Esophagus muscularis mucosa (tissue), 4 donors: ENCODE measurements at places on chromosomes 1 and 21. TPM values are rescaled to one million over a fixed set of nuclear protein-coding genes. Genes with fewer than 3 reads are reported as not detected.

DNA sequence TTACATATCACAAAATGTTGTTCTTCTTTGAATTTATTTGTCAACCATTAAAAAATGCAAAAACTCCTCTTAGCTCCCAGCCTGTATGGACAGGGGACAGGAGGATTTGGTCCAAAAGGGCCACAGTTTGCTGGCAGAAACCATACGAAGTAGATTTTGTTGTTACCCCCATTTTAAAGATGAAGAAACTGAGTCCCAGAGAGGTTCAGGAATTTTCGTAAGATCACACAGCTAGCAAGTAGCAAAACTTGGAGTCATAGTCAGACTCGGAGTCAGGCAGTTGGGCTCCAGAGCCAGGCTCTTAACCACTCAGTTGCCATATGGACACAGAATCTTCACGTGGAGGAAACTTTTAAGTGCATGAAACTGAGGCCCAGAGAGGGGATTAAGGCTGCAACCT is 91.4 kb downstream of the TAS1R2 start:
- H3K27me3 ChIP-seq: no peaks in the 10 kb centered on the region
- no peaks in the 10 kb centered on the region for H3K36me3 ChIP-seq
- H3K4me3 ChIP-seq: no peak overlapping the region
- H3K27ac ChIP-seq: no peak overlapping the region

Gene CHRM3
- total RNA-seq: 75.5 TPM

Gene CASQ1
- 4.5 TPM for total RNA-seq

- no peak for DNase-seq
- no peaks in the 10 kb centered on the region for H3K4me1 ChIP-seq
- H3K36me3 ChIP-seq: no peaks in the 10 kb centered on the region
- H3K4me3 ChIP-seq: peak within 1 kb of the TSS; percentile 43
Measured at GRCh38 chr21:26572702-26573381, at the start of gene CYYR1. CYYR1 (minus strand) TSS chr21:26573286; CDS start chr21:26572940, 346 bp downstream.

Gene AQP10
- not detected for total RNA-seq

DNA sequence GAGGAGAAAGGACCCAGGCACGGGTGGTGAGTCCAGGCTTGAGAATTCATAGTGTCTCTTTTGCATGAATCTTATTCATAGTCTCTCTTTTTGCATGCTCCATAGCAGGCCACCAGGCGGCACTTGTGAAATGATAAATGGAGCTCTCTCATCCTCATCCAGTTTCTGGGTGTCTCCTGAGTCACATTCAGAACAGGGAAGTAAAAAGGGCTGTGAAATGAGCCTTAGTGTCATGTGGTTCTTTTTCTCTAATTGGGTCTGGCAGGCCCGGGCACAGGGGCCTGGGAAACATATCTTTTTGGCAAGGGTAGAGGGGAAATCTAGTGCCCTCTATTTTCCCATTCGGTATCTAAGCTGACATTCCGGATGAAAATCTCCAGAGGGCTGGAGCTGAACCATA is 19.1 kb upstream of the NCF2 start:
- no peak for DNase-seq
- no peak overlapping the region for H3K4me3 ChIP-seq
- peak overlapping the region; percentile 60 for H3K27ac ChIP-seq
- H3K36me3 ChIP-seq: no peaks in the 10 kb centered on the region

Gene PATJ
- 36.6 TPM for total RNA-seq

DNA sequence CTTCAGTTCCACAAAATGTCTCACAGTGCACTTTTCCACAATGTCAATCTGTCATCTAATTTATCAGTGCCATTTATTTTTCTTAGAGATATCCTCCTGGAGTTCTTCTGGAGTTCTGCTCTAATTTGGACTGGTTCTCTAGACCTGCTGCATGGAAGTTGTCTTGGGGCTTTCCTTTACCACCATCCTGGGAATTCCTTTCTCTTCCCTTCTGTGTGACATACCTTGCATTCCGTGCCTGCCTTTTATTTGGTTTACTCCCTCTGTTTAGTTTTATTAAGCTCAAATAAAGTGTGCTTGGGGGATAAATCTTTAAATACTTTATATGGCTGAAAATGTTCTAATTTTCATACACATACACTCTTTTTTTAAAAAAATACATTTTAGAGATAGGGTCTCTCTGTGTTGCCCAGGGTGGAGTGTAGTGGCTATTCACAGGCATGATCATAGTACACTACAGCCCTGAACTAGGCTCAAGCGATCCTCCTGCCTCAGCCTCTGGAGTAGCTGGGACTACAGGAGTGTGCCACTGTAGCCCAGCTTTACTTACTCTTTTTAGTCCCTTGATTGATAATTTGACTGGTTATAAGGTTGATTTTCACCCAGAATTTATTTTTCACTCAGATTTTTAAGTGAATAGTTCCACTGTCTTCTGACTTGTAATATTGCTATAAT is 14.4 kb downstream of the MTF2 start:
- no peaks in the 10 kb centered on the region for H3K36me3 ChIP-seq
- H3K4me1 ChIP-seq: no peaks in the 10 kb centered on the region
- H3K27ac ChIP-seq: no peak overlapping the region
- DNase-seq: no peak

- no peak overlapping the region for H3K4me3 ChIP-seq
- H3K27me3 ChIP-seq: no peaks in the 10 kb centered on the region
- no peak for DNase-seq
- H3K36me3 ChIP-seq: peaks cover 4% of the 10 kb centered on the region
- H3K4me1 ChIP-seq: no peaks in the 10 kb centered on the region
Measured at GRCh38 chr1:205020466-205020865, 22.5 kb upstream of the CNTN2 start.

DNA sequence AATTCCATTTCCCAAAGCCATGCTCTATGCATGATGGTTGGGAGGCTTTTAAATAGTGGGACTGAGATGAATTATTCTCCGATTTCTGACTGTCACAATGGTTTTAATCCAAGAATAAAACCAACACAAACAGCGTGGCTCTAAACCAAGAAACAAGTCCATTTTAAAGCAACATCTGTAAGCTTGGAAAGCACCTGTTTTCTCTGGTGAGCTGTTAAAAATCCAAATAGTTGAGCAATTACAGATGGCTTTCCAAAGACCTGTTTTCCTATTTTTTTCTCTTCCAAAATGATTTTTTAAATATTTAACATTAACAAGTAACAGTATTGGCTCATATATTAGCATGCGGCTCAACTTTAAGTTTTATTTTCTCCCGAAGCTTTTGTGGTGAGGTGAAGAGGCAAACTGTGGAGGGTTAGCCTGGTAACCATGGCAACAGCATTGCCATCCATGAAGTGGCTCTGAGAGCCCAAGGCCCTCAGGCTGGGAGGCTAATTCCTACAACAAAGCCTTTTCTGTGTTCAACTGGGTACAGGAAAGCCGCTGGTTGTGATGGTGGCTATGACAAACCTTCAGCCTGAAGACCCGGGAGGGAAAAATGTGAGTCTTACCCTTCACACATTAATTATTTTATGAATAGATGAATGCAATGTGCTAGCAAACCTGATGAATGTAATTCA is 56.7 kb upstream of the B3GALT5 start:
- H3K27me3 ChIP-seq: no peaks in the 10 kb centered on the region
- no peaks in the 10 kb centered on the region for H3K4me1 ChIP-seq
- no peaks in the 10 kb centered on the region for H3K36me3 ChIP-seq
- no peak for DNase-seq

Gene AMY1B
- not detected for total RNA-seq

Gene NCAM2
- total RNA-seq: 7.5 TPM

DNA sequence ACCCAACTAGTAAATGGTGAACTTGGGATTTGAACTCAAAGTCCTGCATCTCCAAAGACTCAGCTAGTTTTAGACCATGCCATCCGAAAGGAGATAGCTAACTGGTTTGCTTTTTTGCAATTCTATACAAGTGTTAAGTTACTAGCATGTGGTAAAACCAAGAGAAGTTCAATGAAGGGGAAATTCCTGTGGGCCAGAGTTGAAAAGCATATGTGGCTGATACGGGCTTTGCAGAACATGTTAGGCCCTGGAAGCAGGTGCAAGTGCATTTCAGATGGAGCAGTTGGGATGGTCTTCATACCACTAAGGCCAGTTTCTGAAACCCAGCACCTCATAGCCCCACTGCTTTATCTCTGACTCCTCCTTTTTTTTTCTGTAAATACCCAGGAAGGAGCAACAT is 620.9 kb downstream of the PLPP3 start:
- H3K4me1 ChIP-seq: no peaks in the 10 kb centered on the region
- no peak for DNase-seq
- no peak overlapping the region for H3K27ac ChIP-seq
- no peaks in the 10 kb centered on the region for H3K27me3 ChIP-seq

GRCh38 chr1:181711820-181712219 is 228.5 kb downstream of the CACNA1E start:
- H3K4me3 ChIP-seq: no peak overlapping the region
- H3K36me3 ChIP-seq: no peaks in the 10 kb centered on the region
- H3K4me1 ChIP-seq: no peaks in the 10 kb centered on the region
- no peak overlapping the region for H3K27ac ChIP-seq
- DNase-seq: no peak
- H3K27me3 ChIP-seq: no peaks in the 10 kb centered on the region

- no peak for DNase-seq
- no peaks in the 10 kb centered on the region for H3K27me3 ChIP-seq
- H3K4me3 ChIP-seq: no peak overlapping the region
- no peaks in the 10 kb centered on the region for H3K4me1 ChIP-seq
Measured at GRCh38 chr1:105243969-105244368, 1494.3 kb downstream of the AMY1C start.

DNA sequence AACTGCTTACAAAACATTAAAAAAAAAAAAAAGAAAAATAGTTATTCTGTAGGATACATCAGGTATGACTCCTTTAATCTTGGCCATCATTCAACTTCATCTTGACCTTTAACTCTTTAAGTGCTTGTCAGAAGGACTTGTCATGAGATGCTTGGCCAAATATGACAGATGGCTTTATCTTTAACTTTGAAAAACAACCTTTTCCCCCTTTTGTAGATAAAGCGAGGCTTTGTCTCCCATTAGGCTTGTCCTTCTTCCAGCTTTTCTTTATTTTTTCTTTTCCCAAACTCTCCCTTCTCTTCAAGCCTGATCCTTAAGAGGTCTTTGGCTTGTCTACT is 2.3 kb downstream of the SRSF10 start:
- no peaks in the 10 kb centered on the region for H3K36me3 ChIP-seq
- H3K27me3 ChIP-seq: no peaks in the 10 kb centered on the region
- DNase-seq: no peak
- peak overlapping the region; percentile 87 for H3K4me3 ChIP-seq

- DNase-seq: no peak
- H3K27ac ChIP-seq: no peak overlapping the region
- no peak overlapping the region for H3K4me3 ChIP-seq
- H3K4me1 ChIP-seq: no peaks in the 10 kb centered on the region
Measured at GRCh38 chr1:30533141-30533540, 190.2 kb downstream of the MATN1 start.

DNA sequence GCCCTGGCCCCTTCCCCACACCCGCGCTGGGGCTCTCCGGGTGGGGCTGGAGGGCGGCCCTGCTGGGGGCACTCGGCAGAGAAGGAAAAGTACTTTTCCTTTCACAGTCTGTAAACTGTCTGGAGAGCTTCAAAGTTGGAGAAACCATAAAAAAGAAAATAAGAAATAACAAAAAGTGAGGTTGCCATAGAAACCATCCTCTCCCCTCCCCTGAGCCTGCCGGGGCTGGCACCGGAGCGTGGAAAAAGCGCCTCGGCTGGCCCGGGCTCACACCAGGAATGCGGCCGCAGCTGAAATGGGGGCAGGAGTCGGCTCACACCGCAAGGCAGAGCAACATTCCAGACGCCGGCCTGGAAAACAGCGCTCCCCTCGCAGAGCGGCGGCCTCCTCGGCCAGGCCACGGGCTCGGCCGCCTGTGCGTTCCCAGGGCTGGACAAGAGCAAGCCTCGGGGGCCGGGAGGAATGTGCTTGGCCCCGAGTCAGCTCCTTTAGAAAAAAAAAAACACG is 69.2 kb downstream of the MORN1 start:
- peak overlapping the region; percentile 31 for H3K4me3 ChIP-seq
- peak overlapping the region; percentile 93 for H3K27ac ChIP-seq
- DNase-seq: no peak
- no peaks in the 10 kb centered on the region for H3K36me3 ChIP-seq

Gene SGIP1
- total RNA-seq: 16.2 TPM

- peaks cover 35% of the 10 kb centered on the region for H3K4me1 ChIP-seq
- no peaks in the 10 kb centered on the region for H3K27me3 ChIP-seq
- no peaks in the 10 kb centered on the region for H3K36me3 ChIP-seq
- peak within 1 kb of the TSS; percentile 97 for H3K4me3 ChIP-seq
Measured at GRCh38 chr1:153922972-153923925, at the start of gene GATAD2B. GATAD2B (minus strand) TSS chr1:153922972; CDS start chr1:153828347, 94,625 bp downstream.

- H3K27ac ChIP-seq: no peak overlapping the region
- no peak for DNase-seq
- no peak overlapping the region for H3K4me3 ChIP-seq
- H3K4me1 ChIP-seq: peaks cover 25% of the 10 kb centered on the region
- H3K27me3 ChIP-seq: no peaks in the 10 kb centered on the region
- H3K36me3 ChIP-seq: no peaks in the 10 kb centered on the region
Measured at GRCh38 chr21:16837321-16837720, 675.5 kb upstream of the CXADR start.
